Stimulated activated CD4-positive, alpha-beta T cell treated with anti-CD3 and anti-CD28 coated beads, Interleukin-12 subunit alpha, Interleukin-12 subunit beta, amount 100 ng/mL, for 48 hours (primary cell): ENCODE measurements at places on chromosomes 4 and X.

DNA sequence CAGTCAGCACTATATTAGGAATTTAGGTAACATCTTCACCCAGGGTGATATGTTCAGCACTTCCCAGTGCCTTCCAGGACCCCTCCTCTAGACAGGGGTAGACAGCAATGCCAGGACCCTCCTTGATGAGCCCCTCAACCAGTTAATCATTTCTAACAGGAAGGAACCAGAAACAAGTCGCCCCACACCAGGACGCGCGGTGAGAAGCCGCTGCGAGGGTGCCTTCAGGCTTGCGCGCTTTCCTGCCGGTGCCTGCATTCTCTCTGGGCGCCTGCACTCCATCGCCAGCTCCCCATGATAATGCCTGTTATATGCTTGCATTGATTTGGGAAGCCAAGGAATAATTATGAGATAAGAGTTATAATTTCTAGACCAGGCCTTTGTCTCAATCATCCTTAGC, 116.0 kb downstream of the ENPP6 start:
- no peak for DNase-seq

DNA sequence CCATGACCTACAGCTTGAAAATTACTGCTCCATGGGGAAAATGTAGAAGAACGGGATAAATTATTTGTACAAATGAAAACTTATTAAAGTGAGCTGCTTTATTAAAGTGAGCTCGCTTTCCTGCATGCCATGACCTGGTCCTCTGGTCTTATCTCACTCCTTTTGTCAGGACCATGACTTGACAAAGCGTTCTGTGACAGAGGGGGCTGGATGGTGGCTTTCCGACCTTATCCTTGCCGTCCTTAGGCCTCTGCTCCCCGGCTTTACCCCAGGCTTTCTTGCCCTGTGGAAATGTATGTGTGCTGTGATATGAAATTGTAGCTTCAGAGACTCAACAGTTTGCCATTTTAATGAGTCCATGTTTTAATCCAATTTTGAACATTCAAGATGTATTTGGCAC, 44.0 kb upstream of the FBXW7 start:
- DNase-seq = no peak

DNA sequence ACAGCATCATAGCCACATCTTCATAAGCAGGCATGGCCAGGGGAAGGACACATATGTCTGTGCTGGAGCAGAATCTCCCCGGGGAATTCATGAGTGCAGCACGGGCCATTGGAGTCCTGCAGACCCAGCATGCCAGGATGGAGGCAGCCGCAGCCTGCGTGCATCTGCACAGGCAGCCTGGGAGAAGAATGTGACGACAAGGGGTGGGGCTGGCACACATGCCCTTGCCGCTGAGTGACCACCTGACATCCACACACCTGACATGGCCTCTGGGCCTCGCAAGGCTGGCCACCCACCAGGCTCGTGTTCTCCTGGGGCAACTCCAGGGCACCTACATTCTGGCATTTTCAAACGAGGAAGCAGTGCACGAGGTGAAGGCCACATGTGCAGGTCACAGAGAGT, 66.2 kb upstream of the AFAP1 start:
- DNase-seq = no peak

GRCh38 chrX:24149351-24150050, at the start of gene ZFX:
ZFX (plus strand) TSS chrX:24149729; CDS start chrX:24172743, 23,014 bp downstream.
- peak; percentile 45 for DNase-seq

DNA sequence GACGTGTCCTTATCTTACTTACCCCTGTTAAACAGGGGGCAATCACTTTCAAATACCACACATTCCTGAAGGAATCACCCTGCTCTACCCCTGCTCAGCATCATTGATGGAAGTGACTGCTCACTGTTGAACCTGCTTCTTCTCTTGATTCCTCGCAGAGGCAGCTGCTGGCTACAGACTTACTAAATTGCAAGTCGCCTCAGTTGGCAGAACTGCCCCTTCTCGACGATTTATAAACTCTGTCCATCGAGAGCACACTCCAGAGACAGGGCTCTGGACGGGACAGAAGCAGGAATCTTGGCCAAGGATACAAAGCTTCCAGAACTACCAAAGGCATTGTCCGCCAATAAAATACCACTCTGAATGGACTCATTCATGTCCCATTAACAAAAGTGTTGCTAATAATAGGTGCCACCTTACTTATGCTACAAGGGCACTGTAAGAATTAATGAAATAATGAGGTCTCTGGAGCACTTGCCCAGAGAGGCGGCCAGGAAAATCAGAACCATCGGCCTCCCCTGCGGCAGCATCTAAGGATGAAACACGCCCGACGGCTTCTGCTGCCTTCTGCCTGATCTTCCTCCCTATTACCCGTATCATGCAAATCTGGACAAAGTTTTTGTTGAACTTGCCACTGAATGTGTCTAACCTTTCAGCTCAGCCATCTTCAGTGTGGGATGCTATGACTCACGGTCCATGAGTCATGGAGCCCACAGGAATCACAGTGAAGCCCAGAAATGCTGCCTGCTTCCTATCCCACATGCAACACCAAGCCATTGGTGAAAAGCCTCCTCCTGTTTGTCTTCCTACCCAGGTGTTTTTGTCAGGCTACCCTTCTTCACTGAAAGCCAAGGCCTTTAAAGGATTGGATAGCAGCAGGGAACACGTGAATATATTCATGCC, 164.9 kb downstream of the MAML3 start:
- peak; percentile 44 for DNase-seq

DNA sequence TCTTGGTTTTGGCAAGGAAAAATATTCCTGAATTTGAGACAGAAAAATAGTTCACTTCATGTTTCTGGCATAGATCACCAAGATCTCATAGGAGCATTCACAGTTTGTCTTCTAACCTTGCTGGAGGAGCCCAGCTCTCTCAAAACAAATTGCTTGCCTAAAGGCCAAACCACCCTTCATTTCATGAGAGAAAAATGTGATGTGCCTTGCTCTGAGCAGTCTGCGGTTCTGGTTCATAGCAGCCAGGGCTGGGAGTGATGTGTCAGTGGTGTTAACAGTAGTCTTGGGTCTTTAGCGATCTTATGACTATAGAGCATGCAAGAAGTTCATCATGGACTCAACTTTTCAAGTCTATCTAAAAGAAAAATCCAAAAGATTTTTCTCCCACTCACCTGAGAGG, 183.3 kb downstream of the DCLK2 start:
- no peak for DNase-seq

GRCh38 chrX:151902813-151903591, 9.7 kb upstream of the MAGEA4 start:
- no peak for DNase-seq

DNA sequence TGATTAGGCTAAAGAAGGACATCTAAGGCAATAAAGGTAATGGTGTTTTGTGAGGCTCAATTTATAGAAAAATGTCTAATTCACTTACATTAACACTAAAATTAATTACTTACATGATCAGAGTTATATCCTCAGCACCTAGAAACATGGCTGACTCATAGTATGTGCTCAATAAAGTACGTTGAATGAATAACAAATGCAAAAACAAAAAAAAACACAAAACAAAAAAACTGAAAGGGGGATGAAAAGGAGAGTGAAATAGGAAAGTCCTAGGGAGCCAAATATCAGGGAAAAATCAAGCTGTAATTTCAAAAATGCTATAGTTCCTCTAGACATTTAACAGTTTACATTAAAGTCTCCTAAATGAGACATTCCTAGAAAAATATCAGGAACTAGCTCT, 18.7 kb downstream of the MBNL3 start:
- no peak for DNase-seq

- no peak for DNase-seq
Measured at GRCh38 chr4:85611661-85612060, 136.7 kb downstream of the ARHGAP24 start.

- no peak for DNase-seq
Measured at GRCh38 chr4:76216975-76217814, 3.6 kb upstream of the SCARB2 start.
